ENCODE measurements at places on chromosomes 4 and X. TPM values are rescaled to one million over a fixed set of nuclear protein-coding genes. Genes with fewer than 3 reads are reported as not detected.
A peak's percentile ranks its signal among the peaks of the same experiment; 100 is the strongest.

DNA sequence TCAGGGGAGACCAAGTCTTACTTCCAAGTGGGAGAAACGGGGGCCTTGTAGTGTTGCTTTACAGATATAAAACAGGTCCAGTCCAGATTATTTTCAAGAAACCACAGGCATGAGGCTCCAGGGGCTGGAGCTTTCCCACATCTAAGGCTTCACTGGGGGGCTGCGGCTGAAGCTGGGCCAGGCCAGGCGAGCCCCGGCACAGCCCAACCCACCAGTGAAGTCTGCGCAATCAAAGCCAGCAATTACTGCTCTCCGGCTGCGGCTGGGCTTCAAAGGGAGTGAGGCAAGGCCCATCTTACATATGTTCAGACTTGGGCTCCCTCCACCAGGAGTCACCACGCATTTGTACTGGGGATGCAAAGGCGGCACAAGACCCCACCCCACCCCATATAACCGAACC lies 61.7 kb downstream of the HADH start:
- DNase-seq = peak; percentile 46
- H3K4me1 ChIP-seq = peaks cover 78% of the 10 kb centered on the region
- no peaks in the 10 kb centered on the region for H3K27me3 ChIP-seq
- peaks cover 29% of the 10 kb centered on the region for H3K36me3 ChIP-seq

- no peaks in the 10 kb centered on the region for H3K27me3 ChIP-seq
- H3K27ac ChIP-seq = no peak overlapping the region
- no peak overlapping the region for H3K4me3 ChIP-seq
- no peaks in the 10 kb centered on the region for H3K4me1 ChIP-seq
- no peaks in the 10 kb centered on the region for H3K36me3 ChIP-seq
Observed at GRCh38 chr4:100591161-100591876, 73.5 kb upstream of the EMCN start.

GRCh38 chrX:10423716-10424115 lies 196.7 kb downstream of the MID1 start:
- H3K36me3 ChIP-seq = no peaks in the 10 kb centered on the region
- no peaks in the 10 kb centered on the region for H3K4me1 ChIP-seq
- no peaks in the 10 kb centered on the region for H3K27me3 ChIP-seq
- no peak overlapping the region for H3K27ac ChIP-seq
- no peak for DNase-seq

- H3K36me3 ChIP-seq = no peaks in the 10 kb centered on the region
- no peaks in the 10 kb centered on the region for H3K4me1 ChIP-seq
- DNase-seq = no peak
Observed at GRCh38 chr4:80407246-80407645, 71.7 kb downstream of the CFAP299 start.

- DNase-seq = no peak
- no peaks in the 10 kb centered on the region for H3K4me1 ChIP-seq
- H3K36me3 ChIP-seq = no peaks in the 10 kb centered on the region
- H3K27me3 ChIP-seq = no peaks in the 10 kb centered on the region
- no peak overlapping the region for H3K27ac ChIP-seq
Observed at GRCh38 chr4:182126603-182127002, 116.6 kb upstream of the TENM3 start.

DNA sequence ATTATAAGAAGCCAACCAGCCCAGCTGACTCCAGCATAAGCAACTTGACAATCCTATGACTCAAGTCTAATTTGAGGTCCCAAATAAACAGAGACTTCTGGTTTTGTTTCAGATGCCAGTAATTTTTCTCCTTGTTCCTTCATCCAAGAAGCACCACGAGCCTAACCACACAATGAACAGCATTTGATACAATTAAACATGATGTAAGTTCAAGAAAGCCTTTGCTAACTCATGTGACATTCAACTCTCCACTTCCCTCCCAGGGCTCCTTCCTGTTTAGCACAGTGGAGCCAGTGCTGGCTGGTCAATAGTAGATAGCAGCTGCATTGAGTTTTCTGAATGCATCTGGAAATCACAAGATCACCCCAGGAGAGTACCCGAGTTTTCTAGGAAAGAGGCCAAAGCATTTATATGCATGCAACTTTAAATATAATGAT lies 206.3 kb downstream of the ARHGAP24 start:
- no peaks in the 10 kb centered on the region for H3K4me1 ChIP-seq
- no peak overlapping the region for H3K27ac ChIP-seq
- DNase-seq = no peak
- no peaks in the 10 kb centered on the region for H3K36me3 ChIP-seq
- no peak overlapping the region for H3K4me3 ChIP-seq

DNA sequence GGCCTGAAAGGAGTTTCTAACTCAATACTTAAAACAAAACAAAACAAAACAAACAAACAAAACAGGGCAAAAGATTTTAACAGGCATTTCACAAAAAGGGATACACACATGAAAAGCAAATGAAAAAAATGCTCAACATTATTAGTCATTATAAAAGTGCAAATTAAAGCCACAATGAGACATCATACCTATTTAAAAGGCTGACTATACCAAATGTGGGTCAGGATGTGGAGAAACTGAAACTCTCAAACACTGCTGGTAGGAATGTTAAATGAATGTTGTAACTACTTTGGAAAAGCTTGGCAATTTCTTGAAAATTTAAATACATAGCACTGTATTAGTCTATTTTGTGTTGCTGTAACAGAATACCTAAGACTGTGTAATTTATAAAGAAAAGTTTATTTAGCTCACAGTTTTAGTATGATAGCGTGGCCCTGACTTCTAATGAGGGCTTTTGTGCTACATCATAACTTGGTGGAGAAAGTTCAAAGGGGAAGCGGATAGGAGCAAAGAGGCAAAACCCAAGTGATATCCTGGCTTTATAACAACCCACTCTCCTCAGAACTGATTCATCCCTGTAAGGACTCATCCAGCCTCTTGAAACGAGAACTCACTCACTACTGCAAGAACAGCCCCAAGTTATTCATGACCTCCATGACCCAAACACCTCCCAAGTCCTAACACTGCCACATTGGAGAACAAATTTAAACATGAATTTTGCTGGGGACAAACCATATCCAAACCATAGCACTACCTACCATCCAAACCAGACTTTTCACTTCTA lies 214.0 kb downstream of the TEX11 start:
- no peak overlapping the region for H3K27ac ChIP-seq
- no peaks in the 10 kb centered on the region for H3K27me3 ChIP-seq
- H3K4me1 ChIP-seq = no peaks in the 10 kb centered on the region
- H3K36me3 ChIP-seq = no peaks in the 10 kb centered on the region
- no peak overlapping the region for H3K4me3 ChIP-seq

The GABRE gene
- not detected for total RNA-seq
